ENCODE measurements at places on chromosomes 16 and 17.

DNA sequence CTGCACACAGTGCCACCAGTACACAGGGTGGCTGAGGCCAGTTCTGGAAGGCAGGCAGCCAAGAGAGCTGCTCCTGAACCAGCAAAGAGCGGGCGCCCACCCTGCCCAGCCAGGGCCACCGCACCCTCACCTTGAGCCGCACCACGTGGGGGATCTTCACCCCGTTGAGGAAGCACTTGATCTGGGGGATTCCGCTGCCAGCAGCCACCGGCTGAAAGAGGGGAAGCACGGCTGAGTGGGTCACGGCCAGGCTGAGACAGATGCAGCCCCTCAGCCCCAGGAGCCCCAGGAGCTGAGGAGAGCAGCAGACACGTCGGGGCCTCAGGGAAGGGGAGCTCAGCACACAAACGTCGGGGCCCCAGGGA lies 14.6 kb upstream of the CCDC154 start:
- DNase-seq = no peak

GRCh38 chr16:5850632-5851392 lies 753.2 kb upstream of the EEF2KMT start:
- no peak for DNase-seq

GRCh38 chr17:2136241-2136640 lies 81.3 kb downstream of the HIC1 start:
- DNase-seq = no peak

- DNase-seq = no peak
Measured at GRCh38 chr17:73548620-73549311, 95.5 kb downstream of the SDK2 start.

DNA sequence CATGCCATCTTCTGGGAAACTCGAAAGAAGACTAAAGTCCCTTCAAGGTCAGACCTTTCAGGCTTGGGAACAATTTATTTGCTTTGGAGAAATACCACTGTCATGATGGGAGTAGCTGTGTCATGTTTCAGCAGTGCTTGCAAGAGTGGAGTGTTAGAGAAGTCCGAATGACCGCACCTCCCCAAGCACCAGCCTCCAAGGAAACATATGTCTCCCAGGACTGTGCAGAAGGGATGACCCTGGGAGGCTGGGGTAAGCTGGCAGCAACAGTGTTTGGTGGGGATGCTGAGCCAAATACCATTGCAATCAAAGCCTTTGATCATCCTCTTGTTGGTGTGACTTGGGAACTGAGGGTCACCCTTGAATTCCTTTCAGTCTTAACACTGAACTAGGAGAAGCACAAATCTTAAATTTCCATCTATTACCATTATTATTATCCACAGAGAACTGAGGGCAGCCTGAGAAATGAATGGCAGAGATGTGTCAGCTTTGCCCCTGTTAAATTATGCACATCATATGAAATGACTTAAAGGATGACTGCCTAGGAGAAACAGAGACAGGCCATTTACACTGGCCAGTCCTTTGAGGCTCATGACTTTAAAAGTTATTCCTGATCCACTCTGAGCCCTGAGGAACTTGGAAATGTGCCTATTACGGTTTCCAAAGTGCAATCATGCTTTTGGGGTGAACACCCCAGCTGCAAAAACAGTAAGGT lies 244.9 kb downstream of the CA10 start:
- no peak for DNase-seq

GRCh38 chr16:66810391-66810790 lies 9.0 kb upstream of the TERB1 start:
- no peak for DNase-seq

DNA sequence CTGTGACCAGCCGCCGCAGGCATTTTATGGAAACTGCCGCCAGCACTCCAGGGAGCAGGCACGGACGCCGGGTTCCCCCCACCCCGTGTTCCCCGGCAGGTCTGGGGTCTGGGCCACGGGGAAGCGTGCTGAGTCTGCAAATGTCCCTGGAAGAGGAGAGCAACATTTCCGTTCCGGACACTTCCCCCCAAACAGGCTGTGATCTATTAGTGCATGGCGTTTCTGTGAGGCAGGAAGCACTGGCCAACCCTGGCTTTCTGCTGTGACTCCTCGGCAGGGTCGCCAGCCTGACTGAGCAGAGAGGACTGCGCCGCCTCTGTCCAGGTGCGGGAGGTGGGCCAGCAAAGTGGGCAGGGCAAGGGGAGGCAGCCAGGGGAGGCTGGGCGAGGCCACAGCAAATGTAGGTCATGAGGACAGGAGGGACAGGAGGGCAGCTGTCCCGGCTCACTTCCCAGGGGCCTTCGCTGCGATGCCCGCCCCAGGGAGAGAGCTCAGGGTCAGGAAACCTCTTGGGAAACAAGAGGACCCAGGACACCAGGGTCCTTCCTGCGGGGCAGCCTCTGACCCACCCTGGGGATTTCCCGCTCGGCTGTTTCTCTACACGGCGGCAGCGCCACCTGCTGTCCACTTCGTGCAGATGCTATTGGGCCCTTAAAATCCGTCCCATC lies 9.5 kb downstream of the FOXF1 start:
- no peak for DNase-seq

DNA sequence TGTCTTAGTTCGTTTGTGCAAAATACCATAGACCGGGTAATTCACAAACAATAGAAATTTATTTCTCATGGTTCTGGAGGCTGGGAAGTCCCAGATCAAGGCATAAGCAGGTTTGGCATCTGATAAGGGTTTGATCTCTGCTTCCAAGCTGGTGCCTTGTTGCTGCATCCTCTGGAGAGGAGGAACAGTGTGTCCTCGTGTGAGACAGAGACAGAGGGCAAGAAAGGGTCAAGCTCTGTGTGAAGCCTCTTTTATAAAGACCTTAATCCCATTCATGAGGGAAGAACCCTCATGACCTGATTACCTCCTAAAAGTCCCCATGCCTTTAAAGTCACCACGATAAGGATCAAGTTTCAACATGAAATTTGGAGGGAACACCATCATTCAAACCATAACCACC lies 55.8 kb upstream of the TANC2 start:
- DNase-seq = no peak

GRCh38 chr16:73956587-73957494 lies 339.8 kb upstream of the PSMD7 start:
- DNase-seq = no peak

- peak; percentile 24 for DNase-seq
Measured at GRCh38 chr17:35127751-35128514, 6.5 kb downstream of the FNDC8 start.

GRCh38 chr17:43368740-43369506 lies 29.9 kb upstream of the ARL4D start:
- DNase-seq = peak; percentile 42

DNA sequence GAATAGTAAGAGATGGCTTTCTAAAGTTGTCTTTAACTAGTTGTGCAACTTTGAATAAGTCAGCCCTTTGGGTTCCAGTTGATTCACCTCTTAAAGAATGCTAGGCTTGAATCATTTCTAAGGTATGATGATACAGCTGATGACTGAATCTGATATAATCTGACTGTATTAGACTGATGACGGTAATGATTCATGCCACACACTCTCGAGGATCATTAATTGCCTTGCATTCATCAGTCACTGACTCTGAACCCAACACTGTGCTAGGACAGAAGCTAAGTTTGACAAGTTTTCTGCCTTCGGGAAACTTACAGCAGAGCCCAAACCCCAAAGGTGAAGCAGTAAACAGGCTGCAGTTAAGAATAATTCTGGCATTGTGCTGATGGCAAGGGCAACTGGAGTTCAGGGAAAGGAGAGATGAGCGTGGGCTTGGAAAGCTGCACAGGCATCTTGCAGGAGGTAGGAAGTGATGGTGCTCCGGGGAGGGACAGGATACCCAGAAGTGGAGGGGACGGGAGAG lies 25.8 kb downstream of the ASIC2 start:
- DNase-seq = no peak
